ENCODE measurements at places on chromosomes 1 and 21.

DNA sequence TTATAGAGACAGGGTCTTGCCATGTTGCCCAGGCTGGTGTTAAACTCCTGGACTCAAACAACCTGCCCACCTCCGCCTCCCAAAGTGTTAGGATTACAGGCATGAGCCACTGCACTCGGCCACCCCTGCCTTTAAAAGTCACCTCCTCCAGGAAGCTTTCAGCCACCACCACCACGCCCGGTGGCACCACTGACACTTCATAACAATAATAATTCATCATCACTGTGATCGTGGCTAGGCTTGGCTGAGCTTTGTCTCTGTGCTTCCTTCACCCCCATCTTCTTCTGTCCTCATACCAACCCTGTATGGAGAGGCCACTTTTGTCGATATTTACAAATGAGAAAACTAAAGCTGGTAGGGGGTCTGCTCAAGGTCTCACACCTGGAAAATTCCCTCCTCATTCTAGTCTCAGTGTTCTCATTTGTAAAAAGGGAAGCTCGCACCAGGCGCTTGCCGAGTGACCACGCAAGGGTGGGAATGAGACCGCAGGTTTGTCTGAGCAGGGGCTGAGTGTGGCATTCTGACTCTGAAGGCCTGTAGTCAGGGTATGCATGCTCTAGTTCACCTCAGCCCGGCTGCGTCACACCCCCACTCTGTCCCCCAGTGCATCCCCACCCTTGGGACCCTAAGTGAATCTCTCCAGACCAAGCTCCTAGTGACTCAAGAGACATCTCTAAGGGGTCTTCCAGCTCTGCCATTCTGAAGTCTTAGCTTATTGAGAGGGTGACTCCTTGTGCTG is 12.9 kb upstream of the EPHA2 start:
- DNase-seq = no peak

- DNase-seq = no peak
Measured at GRCh38 chr1:221888218-221888617, 146.3 kb upstream of the DUSP10 start.

GRCh38 chr1:88800382-88801051 is 90.8 kb downstream of the GTF2B start:
- DNase-seq = peak; percentile 75

DNA sequence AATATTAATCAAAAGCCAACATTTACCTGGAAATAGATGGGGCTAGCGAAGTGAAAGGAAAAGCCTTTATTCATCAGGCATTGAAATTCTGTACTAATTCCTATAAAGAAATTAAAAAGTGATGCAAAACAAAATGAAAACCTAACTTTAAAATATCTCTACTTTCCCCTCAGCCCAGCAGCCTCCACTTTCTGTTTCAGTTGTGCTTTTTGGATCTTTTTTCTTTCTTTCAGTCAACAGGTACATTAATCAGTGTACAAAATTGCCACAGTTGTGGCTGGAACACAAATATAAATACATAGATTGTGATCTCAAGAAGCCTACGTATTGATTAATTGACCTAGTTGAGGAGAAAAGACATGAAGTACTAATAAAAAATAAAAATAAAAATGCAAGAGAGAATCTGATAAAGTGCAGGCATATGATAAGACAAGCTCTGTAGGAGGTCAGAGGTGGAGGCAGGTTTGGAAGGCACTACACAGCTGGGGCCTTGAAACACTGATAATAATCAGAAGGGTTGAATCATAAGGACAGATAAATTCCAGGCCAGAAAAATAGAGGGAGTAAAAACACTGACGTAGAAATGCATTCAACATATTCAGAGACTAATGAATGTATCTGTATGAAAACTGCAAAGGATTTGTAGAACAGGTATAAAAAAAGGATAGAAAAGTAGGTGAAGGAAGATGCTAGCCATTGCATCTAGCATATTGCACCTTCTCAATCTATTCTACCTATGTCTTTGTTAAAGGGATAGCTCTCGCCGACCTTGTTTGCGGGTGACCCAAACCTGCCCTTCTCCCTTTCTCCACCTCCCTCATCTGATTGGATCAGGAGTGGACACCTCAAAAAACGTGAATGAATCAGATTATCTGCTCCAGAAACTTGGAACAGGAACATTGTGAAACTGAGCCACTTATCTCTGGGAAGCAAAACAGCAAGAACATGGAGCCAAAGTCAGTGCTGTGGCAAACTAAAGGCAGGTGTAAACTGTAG is 607.8 kb upstream of the ADGRL2 start:
- no peak for DNase-seq

DNA sequence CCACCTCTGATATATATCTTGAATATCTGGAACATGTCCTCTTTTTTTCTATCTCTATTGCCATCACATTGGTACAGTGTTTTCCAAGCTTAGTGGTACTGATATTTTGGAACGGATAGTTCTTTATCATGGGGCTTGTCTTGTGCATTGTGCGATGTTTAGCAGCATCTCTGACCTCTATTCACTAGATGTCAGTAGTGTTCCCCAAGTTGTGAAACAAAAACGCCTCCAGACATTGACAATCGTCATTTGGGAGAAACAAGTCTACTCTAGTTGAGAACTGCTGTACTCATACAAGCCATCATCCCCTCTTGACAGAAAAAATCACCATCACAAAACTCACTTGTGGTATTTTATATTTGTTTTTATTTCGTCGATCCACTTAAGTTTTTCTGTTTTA is 79.7 kb upstream of the CHODL start:
- DNase-seq = no peak

DNA sequence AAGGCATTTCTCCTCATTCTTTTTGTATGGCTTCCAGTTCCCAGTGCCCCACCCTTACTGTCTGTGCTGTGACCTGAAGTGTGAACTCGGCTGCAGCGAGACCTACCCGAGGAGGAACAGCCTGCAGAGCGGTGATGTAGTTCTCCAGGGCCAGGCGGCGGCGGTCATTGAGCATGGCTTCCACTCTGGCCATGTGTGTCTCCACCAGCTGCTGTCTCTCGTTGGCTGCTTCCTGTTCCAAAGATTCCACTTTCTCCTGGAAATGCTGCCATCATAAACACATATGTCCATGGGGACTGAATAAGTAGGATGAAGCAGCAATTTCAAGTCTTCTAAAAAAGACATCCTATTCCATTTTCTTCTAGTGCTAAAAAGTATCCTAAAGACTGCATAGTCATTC is 195.6 kb downstream of the APP start:
- no peak for DNase-seq
